Brain (organoid and tissue), 16 donors: ENCODE measurements at places on chromosomes 2 and 18.

- no peak for DNase-seq
Observed at GRCh38 chr2:70962885-70963878, 15.2 kb upstream of the ANKRD53 start.

DNA sequence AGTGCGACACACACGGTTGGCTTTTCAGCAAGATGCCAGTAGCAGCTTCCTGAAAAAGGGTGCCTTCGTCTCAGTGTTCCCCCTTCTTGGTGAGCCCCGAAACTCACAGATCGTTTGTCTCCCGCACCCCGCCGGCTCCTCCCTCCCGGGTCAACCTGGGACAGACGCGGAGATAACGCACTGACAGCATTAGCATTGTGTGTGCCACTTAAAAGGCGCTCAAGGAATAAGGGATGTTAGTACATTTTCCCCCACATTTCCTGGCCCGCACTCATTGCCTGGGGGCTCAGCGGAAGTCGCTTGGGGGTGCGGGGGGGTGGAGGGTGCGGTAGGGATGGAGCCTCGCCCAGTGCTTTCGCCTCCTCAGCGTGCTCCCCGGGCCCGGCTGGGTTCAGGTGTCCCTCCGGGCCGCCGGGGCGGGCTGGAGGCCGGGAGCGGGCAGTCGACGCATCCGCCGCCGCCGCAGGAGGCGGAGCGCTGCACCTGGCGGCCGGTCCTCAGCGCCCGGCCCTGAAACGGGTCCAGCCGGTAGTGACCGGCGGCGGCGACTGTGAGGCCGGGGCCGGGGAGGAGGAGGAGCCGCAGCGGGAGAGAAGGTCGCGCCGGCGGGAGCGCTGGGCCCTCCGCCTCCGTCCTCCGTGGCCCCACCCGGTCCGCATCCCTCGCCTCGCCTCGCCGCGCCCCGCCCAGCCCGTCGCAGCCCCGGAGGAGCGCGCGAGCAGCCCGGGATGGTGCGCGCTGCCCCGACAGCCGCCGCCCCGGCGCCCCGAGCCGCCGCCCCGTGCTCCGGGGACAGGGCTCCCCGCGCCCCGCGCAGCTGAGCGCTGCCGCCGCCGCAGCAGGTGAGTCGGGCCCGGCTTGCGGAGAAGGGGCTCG, at the start of gene MFSD6:
Gene MFSD6, plus strand, starts transcription at position 694 of the 876 bp plus-strand sequence. CDS start 27,675 bp downstream, outside the sequence.
- peak; percentile 67 for DNase-seq

DNA sequence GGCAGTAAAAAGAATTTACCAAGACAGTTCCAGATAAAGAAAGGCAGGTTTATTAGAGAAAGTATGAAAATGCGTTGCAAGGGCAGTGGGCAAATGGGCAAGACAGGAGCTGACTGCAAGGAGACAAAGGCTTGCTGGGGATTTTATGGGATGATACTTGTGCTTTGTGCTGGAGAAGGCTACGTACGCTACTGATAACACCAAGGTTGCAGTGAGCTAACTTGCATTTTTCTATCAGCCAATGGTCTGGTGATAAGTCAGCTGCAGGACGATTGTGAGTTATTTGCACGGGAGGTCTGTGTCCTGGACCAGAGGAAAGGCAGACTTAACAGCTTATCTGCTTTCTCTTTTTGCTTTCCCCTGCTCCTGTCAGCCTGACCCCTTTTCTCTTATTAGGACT, 116.5 kb downstream of the PMS1 start:
- DNase-seq = no peak

DNA sequence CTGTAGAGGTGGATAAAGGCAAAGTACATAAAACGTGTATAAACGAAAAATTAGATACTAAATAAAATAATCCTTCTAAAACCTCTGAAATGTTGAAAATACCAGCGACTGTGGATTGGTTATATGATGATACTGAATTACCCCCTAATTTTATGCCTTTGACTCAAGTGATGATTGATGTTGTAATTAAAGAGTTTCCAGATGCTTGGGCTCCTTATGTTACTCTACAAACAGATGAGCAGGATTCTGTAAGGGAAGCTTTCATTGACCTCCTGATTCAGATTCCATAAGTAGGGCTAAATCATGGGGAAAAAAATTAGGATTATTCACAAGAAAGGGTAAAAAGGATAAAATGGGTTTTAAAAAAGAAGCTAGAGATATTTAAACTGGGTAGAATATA, 418.2 kb upstream of the SLC39A10 start:
- peak; percentile 2 for DNase-seq

DNA sequence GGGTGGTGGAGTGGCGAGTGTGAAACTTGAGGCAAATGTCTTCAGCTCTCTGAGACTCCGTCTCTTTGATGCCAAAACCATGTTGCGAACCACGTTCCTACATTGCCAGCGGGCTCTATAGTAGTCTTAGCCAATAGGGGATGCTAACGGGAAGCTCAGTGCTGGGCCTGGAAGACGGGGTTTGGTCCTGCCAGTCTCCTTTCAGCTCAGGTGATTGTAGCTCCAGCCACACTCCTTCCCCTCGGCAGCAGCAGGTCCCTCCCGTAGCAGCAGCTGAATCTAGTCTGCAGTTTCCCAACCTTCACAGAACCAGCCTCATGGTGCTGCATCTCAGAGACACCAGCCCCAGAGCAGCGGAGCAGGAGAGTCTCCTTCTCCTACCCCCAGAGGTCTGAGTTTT, 109.7 kb downstream of the TFCP2L1 start:
- DNase-seq = no peak

GRCh38 chr2:157836531-157836930, 39.6 kb downstream of the ACVR1 start:
- no peak for DNase-seq

DNA sequence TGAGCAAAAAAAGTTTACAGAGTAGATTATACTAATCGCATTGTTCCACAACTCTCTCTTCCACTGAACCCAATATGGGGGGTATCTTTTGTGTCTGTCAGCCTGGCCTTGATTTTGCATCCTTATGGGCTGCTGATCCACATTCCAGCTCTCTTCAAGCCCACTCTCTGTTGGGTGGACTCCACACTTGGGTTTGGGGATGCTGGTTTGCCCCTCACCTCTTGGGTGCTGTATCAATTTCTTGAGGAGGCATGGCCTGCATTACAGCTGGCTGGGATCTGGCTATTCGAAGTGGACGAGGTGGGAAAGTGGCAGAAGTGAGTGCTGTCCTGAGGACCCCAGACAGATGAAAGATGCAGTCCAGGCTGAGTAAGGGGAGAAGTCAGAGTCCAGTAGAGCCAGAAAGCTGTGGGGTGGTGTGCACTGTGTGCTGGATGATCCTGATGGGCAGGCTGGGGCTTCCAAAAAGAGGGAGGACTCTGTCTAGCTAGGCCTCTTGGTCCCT, 141.4 kb downstream of the CAPN13 start:
- DNase-seq = no peak
